Activated CD4-positive, alpha-beta T cell treated with anti-CD3 and anti-CD28 coated beads, Interleukin-2, amount 10 ng/mL, durations not matched to agents 24 days and 14 days (primary cell): ENCODE measurements at places on chromosomes 6 and 20. TPM values are rescaled to one million over a fixed set of nuclear protein-coding genes. Genes with fewer than 3 reads are reported as not detected.

GRCh38 chr6:110534731-110535492 lies 58.5 kb upstream of the SLC22A16 start:
- DNase-seq: no peak
- H3K4me3 ChIP-seq: no peak overlapping the region
- H3K4me1 ChIP-seq: peaks cover 31% of the 10 kb centered on the region
- no peak overlapping the region for H3K27ac ChIP-seq

DNA sequence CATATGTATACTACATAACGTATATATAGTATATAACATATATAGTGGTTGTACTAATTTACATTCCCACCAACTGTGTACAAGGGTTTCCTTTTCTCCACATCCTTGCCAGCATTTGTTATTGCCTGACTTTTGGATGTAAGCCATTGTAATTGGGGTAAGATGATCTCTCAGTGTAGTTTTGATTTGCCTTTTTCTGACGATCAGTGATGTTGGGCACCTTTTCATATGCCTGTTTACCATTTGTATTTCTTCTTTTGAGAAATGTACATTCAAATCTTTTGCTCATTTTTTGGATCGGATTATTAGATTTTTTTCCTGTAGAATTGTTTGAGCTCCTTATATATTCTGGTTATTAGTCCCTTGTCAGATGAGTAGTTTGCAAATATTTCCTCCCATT lies 11.4 kb downstream of the SYNJ2 start:
- peaks cover 41% of the 10 kb centered on the region for H3K4me1 ChIP-seq
- H3K36me3 ChIP-seq: peaks cover 8% of the 10 kb centered on the region
- H3K27ac ChIP-seq: no peak overlapping the region
- no peak overlapping the region for H3K4me3 ChIP-seq

The DLL1 gene
- 0.17 TPM in 1 of 2 replicates, not detected in the other for total RNA-seq

The ENPP1 gene
- 0.58 and 0.66 TPM in 2 replicates for total RNA-seq
